Stimulated activated memory B cell treated with anti-CD40 and anti-IgM and Interleukin-4, amounts not matched to agents 10 μg/mL and 1 μg/mL and 100 μg/mL, for 72 hours (primary cell): ENCODE measurements at places on chromosomes 7 and 10.

GRCh38 chr10:47190802-47191450 lies 109.1 kb upstream of the GDF10 start:
- no peaks in the 10 kb centered on the region for H3K36me3 ChIP-seq
- H3K27me3 ChIP-seq, result no peaks in the 10 kb centered on the region
- no peaks in the 10 kb centered on the region for H3K4me1 ChIP-seq

- H3K4me3 ChIP-seq, result no peak overlapping the region
- H3K27ac ChIP-seq, result no peak overlapping the region
- no peaks in the 10 kb centered on the region for H3K36me3 ChIP-seq
Measured at GRCh38 chr7:1611708-1612241, 41.9 kb upstream of the PSMG3 start.

GRCh38 chr7:133885213-133885612 lies 241.9 kb upstream of the LRGUK start:
- no peak for ATAC-seq
- peaks cover 6% of the 10 kb centered on the region for H3K36me3 ChIP-seq
- H3K4me3 ChIP-seq, result no peak overlapping the region
- H3K27ac ChIP-seq, result no peak overlapping the region
- no peaks in the 10 kb centered on the region for H3K27me3 ChIP-seq

DNA sequence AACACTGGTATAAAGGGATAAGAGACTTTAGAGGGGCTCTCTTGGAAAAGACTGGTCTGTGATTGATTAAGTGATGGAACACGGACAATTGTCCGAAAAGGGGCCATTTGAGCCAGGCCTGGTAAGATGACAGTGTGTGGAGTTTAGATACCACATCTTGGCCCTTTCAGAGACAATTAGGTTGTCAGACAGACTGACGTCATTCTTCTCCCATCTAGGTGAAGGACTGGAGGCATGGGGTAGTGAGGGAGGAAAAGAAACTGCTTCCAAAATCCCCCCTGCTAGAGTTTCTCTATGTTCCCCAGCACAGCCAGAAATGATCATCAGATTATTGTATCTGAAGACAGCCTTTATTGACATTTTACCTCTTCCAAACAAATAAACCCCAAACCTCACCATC lies 84.8 kb upstream of the MYO3A start:
- H3K36me3 ChIP-seq, result no peaks in the 10 kb centered on the region
- no peaks in the 10 kb centered on the region for H3K4me1 ChIP-seq
- ATAC-seq, result no peak

GRCh38 chr10:93652857-93653256 lies 40.5 kb downstream of the PDE6C start:
- no peaks in the 10 kb centered on the region for H3K36me3 ChIP-seq
- no peak overlapping the region for H3K27ac ChIP-seq

- no peak overlapping the region for H3K4me3 ChIP-seq
- H3K4me1 ChIP-seq, result no peaks in the 10 kb centered on the region
- H3K27me3 ChIP-seq, result peaks cover 11% of the 10 kb centered on the region
Measured at GRCh38 chr7:36138209-36138608, 14.8 kb upstream of the EEPD1 start.

GRCh38 chr10:91444211-91445182 lies 34.4 kb downstream of the HECTD2 start:
- no peak for ATAC-seq
- no peaks in the 10 kb centered on the region for H3K27me3 ChIP-seq
- peaks cover 8% of the 10 kb centered on the region for H3K4me1 ChIP-seq
- peaks cover 25% of the 10 kb centered on the region for H3K36me3 ChIP-seq

DNA sequence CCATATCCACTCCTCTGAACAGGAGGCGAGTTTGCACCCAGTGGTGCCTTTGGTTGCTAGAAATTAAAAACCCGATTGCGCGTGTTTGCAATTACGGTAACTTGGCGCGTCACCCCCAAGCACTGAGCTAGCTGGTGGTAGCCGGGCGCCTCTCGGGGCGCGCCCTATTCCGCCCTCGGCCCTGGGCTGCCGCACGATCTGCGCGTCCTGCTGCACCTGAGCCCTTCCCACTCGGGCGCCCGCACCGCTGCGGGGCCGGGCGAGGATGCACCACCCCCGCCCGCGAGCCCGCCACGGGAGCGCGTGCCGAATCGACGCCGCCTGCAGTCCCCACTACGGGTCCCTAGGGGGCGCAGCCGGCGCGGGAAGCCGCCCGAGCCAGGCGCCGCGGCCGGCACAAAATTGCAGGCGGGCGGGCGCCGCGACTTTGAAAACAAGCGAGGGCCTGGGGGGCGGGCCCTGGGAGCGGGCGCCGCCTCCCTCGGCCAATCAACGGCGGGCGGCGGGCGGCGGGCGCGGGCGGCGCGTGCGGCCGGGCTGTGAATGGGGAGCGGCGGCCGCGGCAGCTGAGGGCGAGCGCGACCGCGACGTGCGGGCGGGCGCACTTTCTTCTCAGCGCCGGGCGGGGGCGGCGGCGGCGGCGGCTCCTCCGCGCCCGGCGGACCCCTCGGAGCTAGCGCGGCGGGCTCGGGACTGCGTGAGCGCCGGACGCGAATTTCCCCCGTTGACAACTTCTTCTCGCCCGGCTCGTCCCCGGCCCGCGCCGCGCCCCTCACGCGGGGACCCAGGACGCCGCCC lies at the start of gene SDK1:
Gene SDK1 (plus strand): TSS at position 602 of the 798 bp plus-strand sequence. CDS start 335 bp downstream, outside the sequence.
- ATAC-seq, result peak; percentile 95
- H3K36me3 ChIP-seq, result no peaks in the 10 kb centered on the region
- peaks cover 34% of the 10 kb centered on the region for H3K27me3 ChIP-seq
- H3K4me3 ChIP-seq, result peak within 1 kb of the TSS; percentile 78
- H3K4me1 ChIP-seq, result peaks cover 10% of the 10 kb centered on the region
